Left hindlimb (tissue), 1 donor: ENCODE measurements at places on chromosomes 16 and 17.

GRCh38 chr16:48555155-48555554 lies 54.8 kb downstream of the N4BP1 start:
- no peak for DNase-seq

DNA sequence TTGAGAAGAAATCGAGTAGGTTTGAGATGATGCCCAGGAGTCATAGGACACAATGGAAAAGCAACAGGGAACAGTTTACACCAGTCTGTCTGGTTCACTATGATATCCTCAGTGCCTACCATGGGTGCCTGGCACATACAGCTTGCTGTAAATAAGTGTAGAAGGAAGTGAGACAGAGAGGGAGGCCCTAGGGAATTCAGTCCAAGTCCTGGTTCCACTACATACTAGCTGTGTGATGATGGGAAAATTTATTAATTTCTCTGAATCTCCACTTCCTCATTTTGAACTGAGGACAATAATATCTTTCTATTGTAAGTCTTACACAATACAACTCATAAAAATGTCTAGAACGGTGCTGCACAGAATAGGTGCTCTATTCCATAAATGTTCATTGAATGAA lies 53.3 kb upstream of the LYRM9 start:
- no peak for DNase-seq

DNA sequence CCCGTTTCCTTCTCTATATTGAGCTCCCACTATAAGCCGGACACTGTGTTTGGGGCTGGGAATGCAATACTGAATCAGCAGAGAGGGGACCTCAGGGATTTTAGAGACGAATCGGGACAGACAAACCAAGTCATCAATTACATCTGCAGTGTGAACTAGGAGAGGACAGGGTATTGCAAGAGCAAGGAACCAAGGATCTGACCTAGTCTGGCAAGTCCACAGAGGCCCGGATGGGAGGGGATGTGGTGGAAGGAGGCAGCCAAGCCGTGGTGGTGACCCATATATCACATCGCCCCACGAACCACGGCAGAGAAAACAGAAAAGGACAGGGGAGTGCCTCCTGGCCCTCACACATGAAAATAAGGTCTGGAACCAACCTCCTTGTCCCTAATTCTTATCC lies 28.1 kb upstream of the NXPH3 start:
- peak; percentile 38 for DNase-seq

GRCh38 chr16:907361-907760 lies 63.4 kb downstream of the LMF1 start:
- DNase-seq: peak; percentile 12

DNA sequence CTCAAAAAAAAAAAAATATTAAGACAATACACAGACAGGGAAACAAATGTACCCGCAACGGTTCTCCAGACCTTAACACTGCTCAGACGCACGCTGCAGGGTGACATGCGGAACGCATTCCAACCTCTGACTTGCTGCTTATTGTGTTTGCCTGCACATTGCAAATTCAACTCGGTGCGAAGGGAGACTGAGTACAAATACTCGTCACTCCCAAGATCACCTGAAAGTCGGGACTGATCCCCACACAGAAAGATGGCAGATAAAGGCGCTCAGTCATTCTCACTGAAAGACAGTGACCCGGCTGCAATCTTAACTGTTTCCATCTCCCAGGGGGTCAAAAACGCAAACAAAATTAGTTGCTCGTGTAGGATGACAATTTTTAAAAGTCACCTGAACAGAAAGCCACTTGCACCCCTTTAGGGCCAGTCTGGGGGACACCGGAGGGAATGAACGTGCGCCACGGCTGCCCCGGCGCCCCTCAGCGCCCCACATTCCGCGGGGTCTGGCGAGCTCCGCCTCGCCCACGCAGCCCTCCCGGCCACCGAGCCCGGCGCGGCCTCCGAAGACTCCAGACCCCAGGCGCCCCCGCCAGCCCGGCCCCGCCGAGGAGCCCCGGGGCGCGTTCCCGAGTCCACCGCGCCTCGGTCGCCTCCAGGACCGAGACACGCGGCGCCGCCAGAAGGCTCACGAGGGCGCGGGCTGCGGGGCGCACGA lies 589 bp downstream of the CLCN7 start:
- no peak for DNase-seq

DNA sequence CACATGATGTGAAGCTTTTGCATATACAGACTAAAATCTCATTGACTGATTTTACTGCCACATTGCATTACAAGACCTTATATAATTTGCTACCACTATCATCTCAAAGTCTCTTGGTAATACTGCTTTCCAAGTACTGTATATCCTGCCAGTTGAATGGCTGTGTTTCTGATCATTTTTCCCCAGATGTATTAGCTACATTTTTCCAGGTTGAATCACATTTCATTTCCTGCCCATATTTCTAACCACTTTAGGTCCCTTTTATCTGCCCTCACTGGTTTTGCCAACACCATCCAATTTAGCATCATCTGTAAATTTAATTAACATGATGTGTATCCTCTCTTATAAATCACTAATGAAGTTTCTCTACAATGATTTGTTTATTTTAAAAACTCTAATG lies 365.7 kb upstream of the PMFBP1 start:
- DNase-seq: no peak

GRCh38 chr17:41396996-41397660 lies at the start of gene KRT31:
TSS of gene KRT31 (minus strand) at chr17:41397608. CDS start at chr17:41397539, 69 bp downstream.
- DNase-seq: peak; percentile 44

DNA sequence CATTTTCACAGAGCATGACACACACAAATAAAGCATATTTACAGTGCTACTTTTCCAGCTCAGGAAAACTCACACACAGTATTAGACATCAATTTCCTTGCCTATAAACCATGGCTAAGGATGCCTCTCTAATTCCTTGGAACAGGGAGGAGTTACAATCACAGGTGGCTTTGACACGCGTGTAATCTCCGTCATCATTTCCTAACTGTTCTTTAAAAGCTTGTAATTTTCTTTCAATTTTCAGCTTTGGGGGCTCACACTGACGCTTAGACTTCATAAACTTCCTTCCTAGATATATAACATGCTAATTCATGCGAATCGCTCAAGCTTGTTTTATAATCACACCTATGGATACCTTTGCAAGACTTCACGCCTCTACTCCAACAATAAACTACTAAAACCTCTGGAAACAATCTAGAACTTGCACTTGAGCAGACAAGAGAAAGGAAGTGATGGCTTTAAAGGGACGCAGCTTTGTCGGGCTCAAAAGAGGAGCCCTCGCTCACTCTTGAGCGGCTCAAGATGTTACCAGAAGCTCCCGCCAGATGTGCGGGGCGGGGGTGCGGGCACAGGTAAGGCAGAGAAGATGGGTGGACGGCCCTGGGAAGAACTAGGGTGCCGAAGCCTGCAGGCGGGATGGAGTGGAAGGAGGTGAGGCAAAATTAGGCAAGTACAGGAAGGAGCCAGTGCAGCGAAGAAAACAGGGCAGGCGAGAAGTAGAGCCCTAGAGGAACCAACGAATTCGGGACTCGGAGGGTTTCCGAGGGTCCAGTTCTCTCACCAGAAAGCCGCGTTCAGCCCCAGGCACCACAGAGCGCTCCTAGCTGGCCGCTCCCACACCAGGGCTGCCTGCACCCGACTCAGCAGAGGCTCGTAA lies 631 bp downstream of the RETREG3 start:
- DNase-seq: no peak

DNA sequence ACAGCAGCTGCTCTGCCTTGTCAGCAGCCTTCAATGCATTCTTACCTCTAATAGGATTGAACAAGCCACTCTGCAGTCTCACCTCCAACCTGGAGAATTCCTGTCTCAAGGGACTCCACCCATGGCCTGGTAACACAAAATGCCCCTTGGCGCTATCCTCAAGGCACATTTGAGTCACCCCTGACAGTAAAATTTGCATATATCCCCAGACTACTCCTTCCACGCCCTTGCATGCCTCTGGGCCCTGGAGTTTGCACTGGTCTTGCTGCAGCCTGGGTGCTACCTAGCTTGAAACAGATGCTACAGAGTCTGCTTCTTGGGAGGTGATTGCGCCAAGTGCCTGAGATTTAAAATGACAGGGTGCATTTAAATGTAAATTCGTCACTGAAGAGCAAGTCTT lies 391.4 kb upstream of the MAF start:
- DNase-seq: no peak

GRCh38 chr16:56998861-56999260 lies 9.5 kb downstream of the NLRC5 start:
- no peak for DNase-seq

DNA sequence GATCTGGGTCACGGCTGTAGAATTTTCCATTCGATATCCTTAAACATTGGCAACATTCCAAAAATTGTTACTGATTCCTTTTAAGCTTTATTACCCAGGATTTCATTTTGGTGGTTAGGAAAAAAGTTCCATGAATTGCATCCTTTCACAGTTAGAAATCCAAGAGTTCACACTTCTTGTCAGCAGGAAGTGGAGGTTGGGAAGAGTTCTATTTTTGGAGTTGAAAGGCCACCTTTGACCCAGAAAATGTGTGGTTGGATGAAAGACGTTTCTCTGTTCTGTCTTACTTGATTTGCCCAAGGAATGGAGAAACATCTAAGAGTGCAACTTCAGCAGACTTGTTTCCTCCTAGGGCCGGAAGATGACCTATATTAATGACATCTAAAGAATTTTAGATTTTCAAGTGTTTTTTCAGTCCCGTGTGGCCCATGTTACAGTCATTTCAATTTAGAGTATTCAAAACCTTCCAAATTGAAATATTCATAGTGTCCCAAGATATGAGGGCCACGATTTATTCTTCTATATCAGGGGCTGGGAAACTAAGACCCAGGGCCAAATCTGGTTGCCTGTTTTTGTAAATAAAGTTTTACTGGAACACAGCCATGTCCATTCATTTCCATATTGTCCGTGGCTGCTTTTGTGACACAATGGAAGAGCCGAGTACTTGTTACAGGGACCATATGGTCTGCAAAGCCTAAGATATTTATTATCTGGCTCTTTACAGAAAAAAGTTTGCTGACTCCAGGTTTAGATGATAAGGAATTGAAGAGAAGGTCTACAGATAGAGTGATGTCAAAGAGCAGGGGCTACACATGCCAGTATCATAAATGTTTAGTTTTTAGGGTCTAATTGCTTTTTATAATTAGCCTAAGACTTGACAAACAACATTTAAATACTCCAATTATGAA lies 50.2 kb downstream of the CDK5R1 start:
- no peak for DNase-seq

- peak; percentile 52 for DNase-seq
Observed at GRCh38 chr17:75774991-75775668, 9.5 kb upstream of the UNK start.

DNA sequence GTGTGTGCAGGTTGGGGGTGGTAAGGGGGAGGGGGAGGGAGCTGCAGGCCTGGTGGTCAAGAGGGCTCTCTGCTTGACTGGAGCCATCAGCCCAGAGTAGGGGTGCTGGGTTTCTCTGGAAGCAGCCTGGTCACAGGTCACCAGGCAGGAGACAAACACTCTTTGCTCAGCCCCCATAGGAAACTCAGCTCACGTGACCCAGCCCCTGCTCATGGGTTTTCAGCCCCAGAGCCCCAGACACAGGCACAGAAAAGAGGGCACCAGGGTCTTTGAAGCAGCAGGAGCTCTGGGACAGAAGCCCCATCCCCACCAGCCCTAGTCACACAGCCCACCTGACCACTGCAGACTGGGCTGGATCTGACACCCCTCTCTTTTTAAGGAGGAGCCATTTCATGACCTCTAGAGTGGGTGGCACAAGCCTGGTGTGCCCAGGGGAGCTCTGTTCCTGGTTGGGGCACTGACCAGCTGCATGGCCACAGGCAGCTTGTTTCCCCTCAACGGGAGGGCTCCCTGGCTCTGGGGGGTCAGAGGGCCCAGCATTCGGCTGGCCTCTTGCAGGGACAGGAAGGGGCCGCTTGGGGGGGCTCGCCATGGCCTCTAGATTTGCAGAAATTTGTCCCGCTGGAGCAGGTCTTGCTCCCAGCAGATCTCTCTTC lies 13.8 kb upstream of the CD79B start:
- DNase-seq: peak; percentile 22
